ENCODE measurements at places on chromosomes 5 and 9.

DNA sequence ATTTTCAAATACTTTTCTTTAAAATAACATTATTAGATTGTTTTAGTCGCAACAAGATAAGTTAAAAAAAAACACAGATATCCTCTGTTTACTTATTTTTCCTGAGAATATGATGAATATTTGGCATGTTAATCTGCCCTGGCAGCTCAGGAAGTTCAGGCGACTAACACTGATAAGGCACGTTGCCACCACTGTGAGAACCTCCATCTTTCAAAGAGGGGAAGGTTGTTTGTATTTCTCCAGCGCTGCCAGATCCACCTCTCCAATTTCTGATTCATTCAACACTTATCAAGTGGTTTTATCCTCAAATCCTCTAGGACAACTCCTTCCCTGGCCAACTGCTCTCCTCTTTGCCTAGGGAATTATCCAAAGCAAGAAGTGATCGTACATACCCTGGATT is 21.8 kb downstream of the CTNNAL1 start:
- DNase-seq, result peak; percentile 11

- DNase-seq, result no peak
Measured at GRCh38 chr5:109669991-109670706, 19.6 kb upstream of the MAN2A1 start.

GRCh38 chr5:148208226-148208625 is 5.4 kb downstream of the SPINK6 start:
- DNase-seq, result no peak

GRCh38 chr5:69364414-69364813 is 4.9 kb downstream of the AK6 start:
- DNase-seq, result peak; percentile 77

- peak; percentile 87 for DNase-seq
Measured at GRCh38 chr5:73201547-73202513, 28.8 kb downstream of the TMEM174 start.

- no peak for DNase-seq
Measured at GRCh38 chr5:164844348-164844747, 1338.9 kb downstream of the MAT2B start.

DNA sequence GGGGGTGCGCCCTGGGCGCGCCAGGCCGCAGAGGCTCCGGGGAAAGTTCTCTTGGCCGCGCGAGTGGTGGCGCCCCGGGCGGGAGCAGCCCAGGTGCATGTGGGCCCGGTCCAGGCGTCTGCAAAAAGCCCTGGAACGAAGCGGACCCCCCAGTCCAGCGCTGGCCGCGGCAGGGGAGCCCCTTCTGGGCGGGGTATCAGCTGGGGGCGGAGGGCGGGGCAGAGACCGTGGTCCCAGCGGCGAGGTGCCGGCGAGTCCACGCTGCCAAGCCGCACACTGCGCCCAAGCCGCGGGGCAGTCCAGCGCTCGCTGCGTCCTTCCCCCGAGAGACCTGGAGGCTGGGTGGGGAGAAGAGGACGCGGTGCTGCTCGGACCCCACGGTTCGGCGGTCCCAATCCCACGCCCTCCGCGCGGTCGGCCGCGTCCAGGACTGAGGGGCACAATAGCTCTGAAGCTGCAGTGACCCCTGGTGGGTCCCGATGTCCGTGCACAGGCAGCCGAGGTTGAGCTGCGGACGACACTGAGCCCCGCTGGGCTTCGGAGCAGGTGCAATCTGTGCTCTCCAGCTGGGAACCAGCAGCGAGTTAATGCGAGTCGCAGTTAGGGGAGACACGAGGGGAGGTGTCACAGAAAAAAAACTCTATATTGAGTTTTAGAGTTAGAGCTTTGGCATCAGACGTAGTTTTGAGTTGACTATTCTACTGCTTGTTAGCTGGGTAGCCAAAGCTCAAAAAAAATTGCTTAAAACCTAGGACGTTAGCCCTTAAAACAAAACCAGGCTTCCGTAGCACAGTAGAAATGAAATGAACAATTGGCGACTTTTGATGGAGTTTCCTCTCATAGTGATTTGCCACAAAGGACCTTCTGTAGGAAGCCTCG is 1.1 kb upstream of the EPB41L4A start:
- peak; percentile 84 for DNase-seq

DNA sequence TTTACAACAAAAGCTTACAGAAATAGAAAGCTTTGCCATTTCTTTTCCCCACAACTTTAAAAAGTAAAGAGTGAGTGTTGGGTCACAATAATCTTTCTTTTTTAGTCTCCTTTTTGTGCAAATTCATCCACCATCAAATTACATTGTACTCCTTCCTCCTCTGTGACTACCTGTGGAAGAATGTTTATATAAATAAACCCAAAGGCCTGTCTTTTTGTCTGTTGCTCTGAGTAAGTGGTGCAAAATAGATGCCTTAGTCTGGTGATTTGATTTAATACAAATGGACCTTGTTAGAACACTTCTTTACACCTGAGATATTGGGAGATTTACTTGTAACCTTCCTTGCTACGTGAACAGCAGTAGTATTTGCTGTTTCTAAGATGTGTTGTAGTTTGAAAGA is 53.5 kb upstream of the TAF11L2 start:
- no peak for DNase-seq

DNA sequence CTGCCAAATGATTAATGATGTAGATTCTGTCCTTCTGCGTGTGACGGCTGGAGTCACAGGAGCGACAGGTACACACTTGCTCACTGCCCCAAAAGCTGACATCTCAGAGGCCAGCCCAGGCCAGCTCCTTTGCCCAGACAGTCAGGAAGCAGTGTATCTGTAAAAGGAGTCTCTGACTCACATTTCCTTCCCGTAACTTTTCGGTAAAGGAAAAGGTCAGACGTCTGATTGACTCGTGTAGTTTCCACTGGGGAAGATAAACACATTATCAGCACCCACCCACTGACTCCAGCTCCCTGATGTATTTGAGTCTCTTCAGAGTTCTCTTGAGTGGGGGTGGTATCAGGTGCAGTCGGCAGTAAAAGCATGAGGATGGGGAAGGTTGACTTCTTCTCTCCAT is 64.4 kb upstream of the WWC1 start:
- DNase-seq, result no peak

GRCh38 chr5:177311723-177312648 is at the start of gene MXD3:
Gene MXD3 (minus strand): TSS chr5:177311898. CDS start chr5:177311830, 68 bp downstream.
- peak; percentile 99 for DNase-seq

DNA sequence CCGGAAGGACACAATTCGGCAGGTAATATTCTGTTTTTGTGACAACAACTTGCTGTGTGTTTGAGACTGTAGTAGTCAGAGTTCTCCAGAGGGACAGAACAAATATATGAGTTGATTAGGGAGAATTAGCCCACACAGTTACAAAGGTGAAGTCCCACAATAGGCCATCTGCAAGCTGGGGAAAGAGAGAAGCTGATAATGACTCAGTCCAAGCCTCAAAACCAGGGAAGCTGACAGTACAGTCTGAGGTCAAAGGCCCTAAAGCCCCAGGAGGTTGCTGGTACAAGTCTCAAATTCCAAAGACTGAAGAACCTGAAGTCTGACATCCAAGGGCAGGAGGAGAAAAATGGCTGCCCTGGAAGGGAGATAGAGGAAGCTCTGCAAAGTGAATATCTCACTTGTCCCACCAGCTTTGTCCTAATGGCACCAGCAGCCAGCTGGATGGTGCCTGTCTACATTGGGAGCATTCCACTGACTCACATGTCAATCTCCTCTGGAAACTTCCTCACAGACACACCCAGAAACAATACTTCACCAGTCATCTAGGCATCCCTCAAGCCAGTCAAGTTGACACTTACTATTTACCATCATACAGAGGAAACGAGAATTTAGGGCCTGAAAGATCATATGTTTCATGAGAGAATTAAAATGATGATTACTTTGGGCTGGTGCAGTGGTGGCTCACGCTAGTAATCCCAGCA is 36.3 kb upstream of the CTXN3 start:
- no peak for DNase-seq

DNA sequence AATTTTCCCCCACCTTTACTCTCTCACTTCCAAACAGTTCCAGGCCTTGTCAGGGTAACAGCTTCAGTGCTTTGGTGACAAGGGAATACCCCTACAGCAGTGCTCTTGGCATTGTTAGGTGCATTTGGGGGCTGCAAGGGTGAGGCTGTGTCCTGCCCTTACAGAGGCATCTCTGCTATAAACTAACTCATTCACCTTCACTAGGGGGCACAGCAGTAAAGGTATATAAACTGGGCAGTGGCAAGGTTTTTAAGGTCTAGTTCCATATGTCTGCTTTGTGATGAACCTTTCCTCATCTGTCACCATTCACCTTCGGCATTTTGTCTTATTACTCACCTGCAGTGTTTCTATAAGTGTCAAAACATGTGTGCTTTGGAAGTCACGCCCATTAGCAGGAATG is 79.1 kb upstream of the GPR151 start:
- no peak for DNase-seq

DNA sequence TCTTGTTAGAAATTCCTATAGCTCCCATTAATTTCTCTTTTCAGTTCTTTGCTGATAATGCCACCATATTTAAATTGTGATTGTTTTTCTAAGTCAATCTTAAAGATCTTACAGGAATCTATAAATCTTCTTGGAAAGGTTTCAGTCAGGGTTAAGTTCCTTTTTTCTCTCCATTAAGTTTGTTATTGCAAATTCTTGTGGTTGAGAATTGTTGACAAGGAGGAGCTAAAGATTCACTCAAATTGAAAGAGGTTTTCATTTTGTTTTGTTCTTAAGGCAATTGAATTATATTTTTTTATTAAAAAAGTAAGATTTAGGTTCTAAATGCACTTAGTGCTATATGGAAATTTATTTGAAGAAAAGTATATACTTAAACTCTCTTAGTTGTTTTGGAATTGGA is 213.4 kb downstream of the PRR16 start:
- no peak for DNase-seq

DNA sequence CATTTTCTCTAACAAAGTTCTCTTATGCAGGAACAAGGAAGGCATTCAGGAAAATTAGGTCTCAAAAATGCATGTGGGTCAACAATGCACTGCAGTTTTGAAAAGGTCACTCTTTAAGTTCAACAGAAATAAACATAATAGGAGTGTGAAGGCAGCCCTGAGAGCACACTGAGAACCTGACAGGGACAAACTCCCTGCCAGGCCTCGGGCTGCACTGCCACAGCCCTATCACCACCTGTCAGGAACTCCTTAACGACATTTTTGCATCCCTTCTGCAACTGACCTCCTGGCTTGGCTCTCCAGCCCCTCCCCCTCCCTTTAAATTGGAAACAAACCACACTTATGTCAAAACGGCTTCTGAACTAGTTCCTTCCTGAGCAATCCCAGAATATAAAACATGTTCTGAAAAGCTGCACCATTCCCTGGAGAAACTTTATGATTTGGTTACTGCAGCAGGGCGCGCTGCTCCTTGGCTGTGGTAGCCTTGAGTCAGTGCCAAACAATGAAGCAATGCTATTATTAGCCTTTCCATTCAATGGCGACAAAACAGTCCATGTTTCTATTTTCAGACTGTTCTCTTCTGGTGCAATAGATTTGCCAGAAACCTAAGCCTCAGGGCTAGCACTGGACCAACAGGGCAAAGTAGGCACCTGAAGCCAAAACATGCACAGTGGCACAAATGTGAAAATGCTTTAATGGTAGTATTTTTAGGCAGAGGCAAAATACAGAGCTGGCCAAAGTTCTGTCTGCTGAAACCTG is 160.1 kb upstream of the ZNF608 start:
- DNase-seq, result peak; percentile 40

DNA sequence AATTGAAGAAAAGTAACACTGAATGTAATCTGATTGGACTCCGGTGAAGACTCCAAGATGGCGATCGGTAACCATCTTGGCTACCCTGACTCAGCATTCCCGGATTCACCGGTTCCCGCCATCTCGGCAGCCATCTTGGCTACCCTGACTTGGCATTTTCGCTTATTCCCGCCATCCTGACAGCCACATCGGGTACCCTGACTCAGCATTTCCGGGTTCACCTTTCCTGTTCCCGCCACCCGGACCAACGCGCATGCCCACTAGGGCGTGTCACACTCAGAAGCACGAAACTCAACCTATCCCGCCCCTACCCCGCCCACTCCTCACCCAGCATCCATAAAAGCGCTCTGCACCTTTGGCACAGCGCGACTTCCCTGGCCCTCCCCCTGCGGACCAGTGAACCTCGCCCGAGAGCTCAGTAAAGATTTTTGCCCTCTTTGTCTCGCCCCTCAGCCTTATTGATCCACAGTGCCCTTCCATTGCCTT is 17.2 kb downstream of the SPTLC1 start:
- peak; percentile 75 for DNase-seq

DNA sequence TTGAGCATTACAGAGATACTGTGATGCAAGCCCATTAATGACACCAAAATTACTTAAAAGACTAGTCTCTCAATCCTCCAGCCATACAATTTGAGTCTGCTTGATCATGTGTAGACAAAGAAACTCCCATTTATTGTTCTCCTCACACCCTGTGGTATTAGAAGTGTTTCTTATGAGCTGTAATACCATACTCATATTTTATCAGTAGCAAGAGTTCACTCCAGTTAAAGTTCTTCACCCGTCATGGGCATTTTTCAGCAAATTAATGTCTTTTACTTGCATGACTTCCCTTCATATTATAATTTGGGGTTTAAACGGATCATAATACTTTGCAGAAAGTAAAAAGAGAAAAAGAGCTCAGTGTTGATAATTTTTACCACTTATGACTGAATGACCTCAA is 242.9 kb downstream of the BNC2 start:
- DNase-seq, result no peak

DNA sequence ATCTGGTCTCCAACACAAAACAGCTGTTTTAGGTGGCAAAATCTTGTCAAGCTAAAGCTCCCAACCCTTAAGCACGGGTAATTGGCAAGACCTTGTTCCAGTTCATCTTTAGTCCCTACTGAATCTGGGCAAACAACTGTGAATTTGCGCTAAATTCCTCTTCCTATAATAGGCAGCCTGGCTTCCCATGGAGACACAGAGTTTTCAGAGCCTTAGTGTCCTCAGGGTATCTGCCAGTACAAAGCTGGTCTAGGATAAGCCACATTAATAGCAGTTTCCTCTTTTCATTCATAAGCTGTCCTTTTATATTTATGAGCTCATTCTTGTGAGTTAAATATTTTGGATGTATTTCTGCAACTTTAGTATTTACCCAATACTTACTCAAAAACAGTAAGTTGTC is 59.5 kb downstream of the FGF10 start:
- no peak for DNase-seq

DNA sequence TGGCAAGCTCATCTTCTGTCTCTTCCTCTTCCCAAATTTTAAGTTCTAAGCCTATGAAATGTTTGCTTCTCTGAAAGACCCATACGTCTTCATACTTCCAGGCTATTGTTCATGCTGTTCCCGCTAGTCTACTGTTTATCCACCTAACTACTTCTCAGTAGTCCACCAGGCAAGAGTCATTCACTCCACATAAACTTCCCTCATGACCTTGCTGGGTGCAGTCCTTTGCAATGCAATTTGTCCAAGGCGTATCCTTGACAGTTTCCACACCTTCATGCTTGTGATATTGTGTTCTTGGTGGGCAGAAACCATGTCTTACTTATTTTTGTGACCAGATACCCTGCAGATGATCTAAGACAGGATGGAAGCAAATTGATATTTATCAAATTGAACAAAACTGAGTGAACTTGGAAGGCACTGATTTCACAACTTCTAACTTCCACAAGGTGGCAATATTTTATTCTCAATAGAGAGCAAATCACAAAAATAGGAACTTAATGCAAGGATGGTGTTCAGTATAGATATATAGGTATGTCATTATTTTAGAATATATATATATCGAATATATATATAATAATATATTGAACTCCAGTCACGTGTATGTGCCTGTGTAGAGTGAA is 30.3 kb downstream of the TYRP1 start:
- DNase-seq, result peak; percentile 36

- DNase-seq, result no peak
Measured at GRCh38 chr5:132203464-132203818, 24.2 kb downstream of the P4HA2 start.

- DNase-seq, result no peak
Measured at GRCh38 chr5:8288334-8288733, 419.4 kb downstream of the MTRR start.
